A549 treated with DMSO at 1 μM for 4 hours (cell line): ENCODE measurements at places on chromosomes 7 and 10. TPM values are rescaled to one million over a fixed set of nuclear protein-coding genes. Genes with fewer than 3 reads are reported as not detected.

DRGX gene
- total RNA-seq, result 0.03 to 0.07 TPM (median 0.06 TPM) in 3 of 5 replicates, not detected in the others

CYP26C1 gene
- total RNA-seq, result not detected in 5 replicates

SLIT1 gene
- 0.03 to 0.07 TPM (median 0.04 TPM) in 5 replicates for total RNA-seq

NEUROD6 gene
- not detected in 5 replicates for total RNA-seq

SYT15B gene
- 2.6 to 4.3 TPM (median 3.1 TPM) in 5 replicates for total RNA-seq
